ENCODE measurements at places on chromosomes 11 and 22.

- DNase-seq, result no peak
Observed at GRCh38 chr11:35934981-35935380, 8.9 kb upstream of the LDLRAD3 start.

DNA sequence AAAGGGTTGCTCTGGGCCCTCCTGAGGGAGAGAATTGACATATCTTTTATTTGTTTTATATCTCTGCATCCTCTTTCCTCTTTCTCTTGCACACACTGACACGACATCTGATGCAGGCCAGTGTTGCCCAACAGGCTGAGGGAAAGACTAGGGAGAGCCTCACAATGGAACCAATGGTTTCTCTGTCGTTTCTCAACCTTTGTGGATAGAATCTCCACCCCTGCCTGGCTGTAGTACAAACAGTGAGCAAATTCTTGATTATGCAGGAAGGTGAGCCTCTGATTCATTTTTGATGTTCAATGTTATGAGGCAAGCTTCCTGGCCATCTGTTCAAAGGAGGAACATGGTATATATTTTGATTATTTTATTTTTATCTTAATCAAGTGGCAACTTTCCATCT is 49.8 kb upstream of the PLET1 start:
- DNase-seq, result no peak

GRCh38 chr22:28952857-28953256 is 69.5 kb downstream of the ZNRF3 start:
- DNase-seq, result no peak

DNA sequence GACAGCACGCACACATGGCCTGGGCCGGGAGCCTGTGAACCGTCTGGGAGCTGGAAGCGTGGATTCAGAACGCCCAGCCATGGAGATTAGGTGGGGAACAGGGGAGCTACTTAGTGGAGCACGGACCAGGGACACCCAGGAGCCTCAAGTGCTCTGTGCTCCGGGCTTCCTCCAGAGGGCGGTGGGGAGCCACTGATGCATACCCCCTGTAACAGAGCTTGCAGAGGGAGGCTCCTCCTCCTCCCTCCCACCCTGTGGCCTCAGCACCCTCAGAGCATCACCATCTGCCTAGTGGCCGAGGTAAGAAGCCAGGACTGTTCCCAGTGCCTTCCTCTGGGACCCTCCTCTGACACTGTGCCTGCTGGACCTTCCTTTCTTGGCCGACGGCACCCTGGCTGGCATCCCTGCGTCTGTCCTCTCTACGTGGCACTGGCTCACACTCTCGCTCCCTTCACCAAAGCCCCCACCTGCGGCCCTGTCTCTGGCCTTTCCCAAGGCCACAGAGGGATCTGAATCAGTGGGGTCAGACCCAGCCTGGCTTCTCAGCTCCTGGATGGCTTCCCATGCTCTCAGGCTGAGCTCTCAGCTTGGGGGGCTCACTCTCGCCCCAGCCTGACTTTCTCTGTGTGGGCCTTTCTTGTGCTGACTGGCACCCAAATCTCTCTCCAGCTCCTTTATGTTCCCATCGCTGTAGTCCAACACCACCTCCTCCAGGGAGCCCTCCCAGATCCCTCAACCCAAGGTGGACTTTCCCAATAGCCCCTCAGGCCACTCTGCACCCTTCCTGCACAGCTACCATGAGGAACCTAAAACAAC is 780.9 kb downstream of the BRD1 start:
- DNase-seq, result no peak

GRCh38 chr22:29207243-29207550 is 1.5 kb downstream of the EMID1 start:
- no peak for DNase-seq

- DNase-seq, result no peak
Observed at GRCh38 chr11:103673773-103674172, 362.7 kb upstream of the DDI1 start.

- DNase-seq, result no peak
Observed at GRCh38 chr11:131036514-131036913, 120.2 kb upstream of the SNX19 start.

DNA sequence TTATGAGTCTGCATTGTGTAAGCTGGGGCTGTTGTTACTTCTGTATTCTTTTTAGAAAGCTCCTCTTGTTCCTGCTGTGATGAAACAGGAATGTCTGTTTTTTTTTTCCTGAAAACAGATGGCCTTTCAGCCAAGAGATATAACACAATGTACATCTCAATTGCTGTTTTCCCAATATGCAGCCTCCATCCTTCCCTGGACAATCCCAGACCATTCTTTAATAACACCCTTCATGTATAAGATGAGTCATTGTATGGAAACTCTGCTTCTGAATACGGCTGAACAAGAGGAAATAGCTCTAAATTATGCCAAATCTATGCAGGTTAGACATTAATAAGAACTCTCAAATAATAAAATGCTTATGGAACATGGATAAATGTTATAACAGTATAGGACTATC is 60.2 kb upstream of the LRRC4C start:
- no peak for DNase-seq

- no peak for DNase-seq
Observed at GRCh38 chr11:24779791-24780190, 282.9 kb downstream of the LUZP2 start.

DNA sequence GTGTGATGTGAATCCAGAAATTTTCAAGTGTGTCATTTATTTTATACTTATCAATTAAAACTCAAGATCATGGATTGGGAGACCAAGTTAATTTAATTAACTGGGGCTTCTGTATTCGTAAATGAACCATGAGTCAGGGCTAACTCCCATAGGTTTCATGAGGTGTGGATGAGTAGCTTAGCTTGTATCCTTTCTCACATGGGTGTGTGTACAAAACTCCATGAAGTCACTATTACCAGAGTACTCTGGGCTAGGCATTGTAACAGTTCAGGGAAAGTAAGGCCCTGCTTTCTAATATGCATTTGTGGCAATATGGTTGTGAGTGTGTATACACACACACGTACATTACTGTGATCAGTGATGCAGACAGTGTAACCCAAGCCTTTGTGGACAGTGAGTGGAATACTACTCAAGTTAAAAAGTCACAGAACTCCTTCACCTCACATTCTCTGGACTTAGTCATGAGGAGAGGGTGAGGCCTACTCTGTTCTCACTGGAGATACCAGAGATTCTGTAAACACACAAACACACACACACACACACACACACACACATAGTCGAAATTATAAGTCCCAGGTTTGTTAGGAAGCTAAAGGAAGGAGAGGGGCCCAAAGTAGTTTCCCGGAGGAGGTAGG is 3.5 kb downstream of the CNTF start:
- DNase-seq, result no peak

DNA sequence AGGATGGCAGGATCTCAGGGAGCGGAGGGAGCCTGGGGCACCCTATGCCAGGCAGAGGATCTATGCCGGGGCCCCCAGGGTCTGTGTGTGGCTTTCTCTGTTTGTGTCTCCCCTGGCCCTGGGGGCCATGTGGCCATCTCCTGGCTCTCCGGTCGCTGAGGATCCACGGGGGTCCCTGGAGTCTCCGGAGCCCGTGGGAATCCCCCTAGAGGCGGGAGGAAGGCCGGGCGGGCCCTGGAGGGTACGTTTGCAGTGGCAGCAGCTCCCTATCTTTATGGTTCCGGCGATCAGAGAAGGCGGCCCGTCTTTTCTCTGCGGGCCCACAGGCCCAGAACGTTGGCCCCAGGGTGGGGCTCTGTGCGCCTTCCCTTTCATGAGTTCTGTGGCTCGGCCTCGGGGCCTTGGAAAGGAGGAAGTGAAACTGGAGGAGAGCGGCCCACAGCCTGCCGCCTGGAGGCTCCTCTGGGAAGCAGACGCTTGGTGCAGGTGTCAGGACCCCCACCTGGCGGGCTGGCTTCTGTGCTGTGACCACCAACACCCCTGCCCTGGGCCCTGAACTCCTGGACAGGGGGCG is 82.1 kb downstream of the KCNQ1 start:
- DNase-seq, result no peak

- no peak for DNase-seq
Observed at GRCh38 chr11:102824556-102824955, 18.9 kb downstream of the MMP3 start.

DNA sequence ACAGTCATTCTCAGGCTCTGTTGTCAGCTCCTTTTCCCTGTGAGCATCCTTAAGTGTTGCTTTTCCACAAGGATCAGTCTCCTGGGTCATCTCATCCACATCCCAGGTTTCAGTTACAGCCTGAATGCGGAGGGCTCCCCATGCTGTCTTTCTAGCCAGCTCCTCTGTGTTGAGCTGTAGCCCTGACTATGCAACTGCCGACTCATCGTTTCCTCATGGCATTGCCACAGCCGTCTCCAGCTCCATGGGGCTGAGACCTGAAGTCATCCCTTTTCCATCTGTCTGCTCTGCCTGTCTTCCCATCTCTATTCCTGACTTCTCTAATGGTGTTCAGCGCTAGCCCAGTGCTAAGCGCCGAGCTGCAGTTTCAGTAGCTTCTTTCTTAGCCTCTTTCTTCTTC is 11.8 kb downstream of the SAMM50 start:
- DNase-seq, result no peak

GRCh38 chr11:113282898-113283437 is 31.4 kb upstream of the TTC12 start:
- no peak for DNase-seq

DNA sequence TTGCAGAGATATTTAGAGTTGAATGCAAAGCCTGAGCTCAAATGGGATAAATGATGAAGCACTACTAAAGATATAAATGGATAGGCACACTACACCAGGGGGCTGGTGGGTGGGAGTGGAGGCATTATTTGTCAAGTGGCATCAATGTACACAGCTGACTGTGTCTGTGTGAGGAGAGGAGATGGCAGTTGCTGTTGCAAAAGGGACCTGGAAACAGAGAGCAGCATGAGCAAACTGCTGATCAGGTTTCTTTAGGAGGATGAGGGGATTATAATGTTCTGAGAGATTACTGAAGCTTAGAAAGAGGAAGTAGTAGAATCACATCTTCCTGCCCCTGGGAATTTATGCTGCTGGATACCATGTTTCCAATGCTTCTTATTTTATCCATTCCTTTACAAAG is 39.4 kb upstream of the LIN7C start:
- DNase-seq, result no peak

- DNase-seq, result no peak
Observed at GRCh38 chr11:35550374-35551036, 25.1 kb upstream of the PAMR1 start.

GRCh38 chr11:109998921-109999320 is 94.3 kb upstream of the ZC3H12C start:
- no peak for DNase-seq

- DNase-seq, result no peak
Observed at GRCh38 chr11:69076129-69076791, 27.5 kb downstream of the TPCN2 start.

DNA sequence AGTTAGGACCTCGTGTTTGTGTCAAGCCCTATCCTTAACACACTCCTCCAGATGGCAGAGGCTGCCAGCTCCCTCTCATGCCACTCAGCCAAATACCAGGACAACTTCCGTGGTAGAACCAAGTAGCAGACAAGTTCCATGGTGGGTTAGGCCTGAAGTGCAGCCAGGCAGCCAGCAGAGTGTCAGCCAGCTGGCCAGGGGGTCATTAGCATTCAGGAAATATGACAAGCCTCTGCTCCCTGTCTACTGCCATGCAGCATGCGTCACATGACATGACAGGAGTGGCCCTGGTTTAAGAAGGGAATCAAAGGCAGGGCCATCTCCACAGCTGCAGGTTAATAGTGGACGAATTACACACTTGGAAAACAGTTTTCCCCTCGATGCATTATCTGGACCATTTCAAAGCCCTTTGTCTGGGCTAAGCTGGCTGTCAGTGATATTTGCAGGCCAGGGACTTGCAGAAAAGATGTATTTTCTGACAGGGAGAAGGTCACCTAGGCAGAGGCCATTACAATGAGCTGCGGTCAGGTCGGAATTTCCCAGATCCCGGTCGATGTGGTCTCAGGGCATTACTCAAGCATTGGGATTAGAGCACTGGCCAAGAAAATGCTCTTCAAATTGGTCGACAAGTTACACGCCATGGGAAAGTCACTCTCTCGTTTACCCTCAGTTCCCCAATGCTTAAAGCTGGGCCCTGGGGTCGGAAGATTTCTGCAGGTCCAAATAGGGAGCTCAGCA is 461.7 kb upstream of the CADM1 start:
- no peak for DNase-seq

GRCh38 chr22:44437216-44438055 is 60.6 kb downstream of the RTL6 start:
- DNase-seq, result no peak

DNA sequence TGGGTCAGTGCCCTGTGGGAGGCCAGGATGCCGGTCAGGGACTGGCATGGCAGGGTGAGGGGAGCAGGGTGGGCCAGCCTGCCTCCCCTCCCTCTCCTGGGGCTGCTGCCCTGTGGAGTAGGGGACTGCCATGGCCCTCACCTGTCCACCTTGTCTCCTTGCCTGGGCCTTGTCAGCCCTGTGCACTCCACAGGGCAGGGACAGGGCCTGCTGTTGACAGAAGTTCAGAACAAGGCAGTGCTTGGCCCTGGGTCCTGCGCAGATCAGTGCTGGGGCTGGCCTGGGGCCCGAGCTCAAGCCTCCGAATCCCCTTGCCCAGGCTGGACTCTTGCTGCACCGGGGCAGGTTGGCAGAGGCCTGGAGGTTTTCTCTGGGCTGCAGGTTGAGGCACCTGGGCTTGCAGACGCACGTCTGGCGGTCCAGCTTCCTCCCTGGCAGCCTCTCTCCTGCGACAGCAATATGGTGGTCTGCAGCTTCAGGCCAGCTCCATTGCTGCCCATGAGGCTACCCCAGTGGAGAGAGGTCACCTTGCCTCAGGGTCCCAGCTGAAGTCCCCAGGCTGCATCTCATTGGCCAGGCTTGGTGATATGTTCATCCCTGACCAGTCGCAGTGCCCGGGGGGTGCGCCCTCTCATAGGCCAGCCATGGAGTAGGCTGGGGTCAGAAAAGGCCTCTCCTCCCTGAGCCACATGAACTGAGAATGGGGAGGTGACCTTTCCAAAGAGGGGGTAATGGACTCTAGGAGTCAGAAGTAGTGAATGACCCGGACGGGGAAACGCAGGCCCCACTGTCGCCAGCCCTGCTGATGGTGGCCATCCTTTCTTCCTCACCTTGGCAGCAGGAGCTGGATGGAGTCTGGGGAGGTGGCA is 21.5 kb upstream of the CHKA start:
- no peak for DNase-seq

DNA sequence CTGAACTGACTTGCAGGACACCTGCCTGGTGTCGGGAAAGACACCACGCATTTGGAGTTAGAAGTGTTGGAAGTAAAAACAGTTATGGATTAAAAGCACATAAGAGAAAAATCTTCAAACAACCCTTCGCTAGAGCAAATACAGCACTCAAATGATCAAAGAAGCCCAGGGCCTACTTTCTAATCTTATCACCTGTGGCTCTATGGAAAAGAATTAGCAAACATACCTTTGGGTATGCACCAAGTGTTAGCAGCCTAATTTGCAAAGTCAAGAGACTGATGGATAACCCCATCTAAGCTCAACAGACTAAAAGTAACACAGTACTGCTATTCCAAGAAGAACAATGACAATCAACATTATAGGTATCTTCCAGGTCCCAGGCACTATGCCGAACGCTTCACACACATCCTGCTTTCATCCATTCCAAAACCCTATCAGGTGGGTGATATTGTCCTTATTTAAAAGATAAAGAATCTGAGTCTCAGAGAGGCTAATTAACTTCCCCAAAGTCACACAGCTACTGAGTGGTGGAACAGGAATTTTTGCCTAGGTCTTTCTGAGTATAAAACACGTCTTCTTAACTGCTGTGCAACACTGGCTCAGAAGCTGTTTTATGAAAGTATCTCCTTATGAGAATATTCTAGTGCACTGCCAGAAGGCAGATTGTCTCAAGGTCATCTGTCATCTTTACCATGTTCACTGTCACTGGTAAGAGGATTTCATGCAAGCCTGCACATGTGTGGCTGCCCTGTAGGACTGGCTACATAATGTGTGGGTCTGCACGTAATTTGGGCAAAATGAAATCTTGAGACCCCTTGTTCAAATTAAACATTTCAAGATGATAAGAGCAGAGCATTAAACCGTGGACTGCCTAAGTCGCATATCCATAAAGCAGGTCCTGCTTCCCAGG is 16.4 kb downstream of the SLC1A2 start:
- DNase-seq, result no peak

Data from stimulated activated CD8-positive, alpha-beta memory T cell treated with anti-CD3 and anti-CD28 coated beads, Interleukin-15, amount 100 ng/mL, for 1 hour (primary cell).